ENCODE measurements at places on chromosomes 6 and 20.

GRCh38 chr20:59925899-59926298 is 7.5 kb downstream of the SYCP2 start:
- peak; percentile 54 for ATAC-seq

DNA sequence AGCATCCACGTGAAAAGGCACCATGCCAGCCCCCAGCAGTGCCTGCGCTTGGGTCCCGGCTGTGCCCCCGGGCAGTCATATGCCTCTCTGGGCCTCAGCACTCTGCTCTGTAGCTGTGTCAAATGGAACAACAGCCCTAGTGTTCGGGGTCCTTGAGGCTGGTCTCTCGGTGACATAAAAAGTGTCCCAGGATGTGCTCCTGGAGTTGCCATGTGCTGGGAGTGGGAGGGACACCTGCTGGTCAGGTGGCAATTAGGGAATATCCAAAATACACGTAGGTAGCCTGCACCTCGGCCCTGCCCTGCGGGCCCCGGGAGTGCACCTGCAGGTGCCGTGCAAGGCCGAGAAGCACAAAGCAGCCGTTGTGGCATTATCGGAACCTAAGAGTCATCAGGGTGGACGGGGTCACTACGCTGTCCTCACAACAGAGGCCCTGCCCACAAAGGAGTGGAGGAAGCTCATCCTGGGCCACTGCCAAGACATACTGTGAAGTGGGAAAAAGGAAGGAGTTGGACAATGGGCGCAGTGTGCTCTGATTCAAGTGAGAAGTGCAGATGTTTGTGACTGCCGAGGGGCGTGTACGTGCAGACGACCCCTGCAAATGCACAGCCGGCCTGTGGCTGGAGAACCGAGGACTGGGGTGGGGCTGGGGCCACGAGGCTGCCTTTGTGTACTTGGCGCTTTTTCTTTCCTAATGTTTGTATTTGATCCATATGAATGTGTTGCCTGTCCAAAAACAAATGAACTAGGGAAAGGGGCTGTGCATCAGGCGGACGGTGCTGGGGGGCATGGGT is 24.6 kb downstream of the SLCO4A1 start:
- no peak for ATAC-seq

DNA sequence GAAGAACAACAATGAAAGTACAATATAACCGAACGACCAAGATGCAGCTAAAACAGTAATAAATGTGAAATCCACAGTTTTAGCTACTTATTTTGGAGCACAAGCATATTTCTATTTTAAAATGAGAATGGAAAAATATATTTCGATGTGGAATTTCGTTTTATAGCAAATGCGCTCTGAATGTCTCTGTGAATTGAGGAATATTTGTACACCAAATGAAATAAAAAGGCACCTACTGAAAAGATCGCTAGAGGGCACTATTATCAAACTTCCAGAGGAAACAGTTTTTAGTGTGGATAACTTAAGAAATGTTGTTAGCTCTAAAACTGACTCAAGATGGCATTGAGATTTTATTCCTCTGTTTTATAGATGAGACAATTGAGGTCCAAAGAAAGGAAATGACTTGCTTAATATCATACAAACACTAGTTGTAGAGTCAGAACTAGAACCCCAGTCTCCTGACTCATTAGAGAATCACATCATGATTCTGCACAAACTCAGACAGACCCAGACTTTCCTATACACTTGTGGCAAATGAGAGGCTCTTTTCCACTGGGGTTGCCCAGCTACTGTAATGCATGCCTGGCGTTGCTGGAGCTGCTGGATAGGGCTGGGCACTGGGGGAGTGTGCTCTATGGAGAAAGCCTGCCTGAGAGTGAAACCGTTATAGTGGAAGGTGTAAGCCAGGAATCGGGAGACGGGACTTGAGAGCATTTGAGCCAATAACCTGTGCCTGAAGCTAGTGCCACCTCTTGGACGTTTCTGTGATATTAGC is 51.9 kb downstream of the GCLC start:
- peak; percentile 87 for ATAC-seq

DNA sequence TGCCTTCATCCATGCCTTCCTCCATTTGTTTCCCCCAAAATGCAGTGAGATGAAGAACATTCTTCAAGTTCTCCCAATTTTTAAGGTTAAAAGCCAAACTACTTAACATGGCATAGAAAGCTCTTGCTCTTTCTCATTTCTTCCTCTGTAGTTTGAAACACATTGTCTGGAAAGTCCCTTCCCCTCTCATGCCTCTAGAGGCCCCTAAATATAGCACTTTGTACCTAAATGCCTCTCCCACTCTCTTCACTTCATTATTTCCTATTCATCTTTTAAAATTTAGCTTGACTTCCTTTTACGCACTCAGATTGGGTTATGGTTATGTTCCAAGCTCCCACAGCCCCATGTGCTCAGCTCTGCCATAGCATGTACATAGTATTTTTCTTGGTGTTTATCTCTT is 389.3 kb downstream of the HDGFL1 start:
- no peak for ATAC-seq

DNA sequence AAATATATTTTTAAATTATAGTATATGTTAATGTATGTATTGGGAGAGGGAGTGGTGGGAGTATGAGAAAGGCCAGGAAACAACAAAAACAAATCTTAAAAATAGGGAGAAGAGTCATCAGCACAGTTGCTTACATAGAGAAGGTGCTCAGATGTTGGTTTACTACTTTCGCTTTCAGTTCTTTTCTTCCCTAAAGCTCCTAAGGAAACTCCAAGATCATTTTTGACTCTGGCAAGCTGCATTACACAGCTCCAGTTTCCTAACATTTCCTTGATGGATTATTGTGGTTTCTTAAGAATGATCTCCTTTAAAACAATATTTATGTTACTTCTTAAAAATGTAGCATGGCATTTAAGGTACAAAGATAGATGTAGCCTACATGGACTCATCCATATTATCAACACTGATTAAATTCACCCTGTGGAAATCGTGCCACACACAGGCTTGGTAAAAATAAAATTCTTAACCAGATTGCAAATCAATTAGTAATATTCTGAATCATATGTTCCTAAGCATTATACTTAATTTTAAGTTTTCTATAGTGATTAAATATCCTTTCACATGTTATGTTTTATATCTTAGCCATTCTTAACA is 118.0 kb upstream of the MAN1A1 start:
- ATAC-seq, result peak; percentile 71

- ATAC-seq, result no peak
Measured at GRCh38 chr6:102015431-102015830, 621.9 kb downstream of the GRIK2 start.

DNA sequence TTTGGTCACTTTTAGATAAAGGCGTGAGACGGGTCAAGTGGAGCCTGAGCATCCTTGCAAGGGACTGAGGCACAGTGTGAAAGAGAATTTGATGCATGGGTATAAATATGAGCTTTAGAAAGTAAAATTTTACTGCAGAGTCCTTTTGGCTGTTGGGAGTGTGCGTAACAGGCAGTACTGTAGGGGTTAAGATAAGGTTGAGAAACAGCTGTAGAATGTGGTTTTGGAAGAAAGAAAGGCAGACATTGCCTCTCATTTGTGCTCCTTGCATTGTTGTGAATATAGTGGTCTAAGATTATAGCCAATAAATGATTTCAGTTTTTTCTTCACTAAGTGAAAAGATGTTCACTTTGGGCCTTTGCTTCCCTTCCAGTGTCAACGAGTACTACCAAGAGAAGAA is 73.0 kb downstream of the RREB1 start:
- no peak for ATAC-seq

GRCh38 chr6:72619883-72620696 is 1.8 kb upstream of the KCNQ5 start:
- peak; percentile 2 for ATAC-seq

- ATAC-seq, result no peak
Measured at GRCh38 chr6:13638014-13638413, 22.9 kb downstream of the NOL7 start.

- no peak for ATAC-seq
Measured at GRCh38 chr20:34615477-34615876, 57.0 kb downstream of the MAP1LC3A start.

DNA sequence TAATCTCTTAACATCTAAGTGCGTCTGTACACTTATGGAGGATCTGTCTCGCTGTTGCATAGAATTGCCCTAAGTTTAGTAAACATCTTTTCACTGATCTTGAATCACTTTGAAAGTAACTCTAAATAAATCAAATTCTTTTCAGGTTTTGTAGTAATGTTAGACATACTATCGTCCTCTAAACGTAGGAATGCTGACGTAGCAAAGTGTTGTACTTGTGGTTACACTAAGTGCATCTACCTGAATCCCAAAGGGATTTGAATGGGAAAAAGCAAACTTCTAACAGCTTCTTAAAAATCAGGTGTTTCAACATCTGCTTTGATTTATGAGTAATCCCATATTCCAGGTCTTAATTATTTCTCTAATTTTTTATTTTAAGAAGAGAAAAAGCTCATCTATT is 49.8 kb downstream of the MAP7 start:
- ATAC-seq, result no peak

GRCh38 chr6:80547827-80548226 is 441.4 kb downstream of the BCKDHB start:
- ATAC-seq, result peak; percentile 75

- no peak for ATAC-seq
Measured at GRCh38 chr6:137432054-137432611, 62.1 kb downstream of the OLIG3 start.

DNA sequence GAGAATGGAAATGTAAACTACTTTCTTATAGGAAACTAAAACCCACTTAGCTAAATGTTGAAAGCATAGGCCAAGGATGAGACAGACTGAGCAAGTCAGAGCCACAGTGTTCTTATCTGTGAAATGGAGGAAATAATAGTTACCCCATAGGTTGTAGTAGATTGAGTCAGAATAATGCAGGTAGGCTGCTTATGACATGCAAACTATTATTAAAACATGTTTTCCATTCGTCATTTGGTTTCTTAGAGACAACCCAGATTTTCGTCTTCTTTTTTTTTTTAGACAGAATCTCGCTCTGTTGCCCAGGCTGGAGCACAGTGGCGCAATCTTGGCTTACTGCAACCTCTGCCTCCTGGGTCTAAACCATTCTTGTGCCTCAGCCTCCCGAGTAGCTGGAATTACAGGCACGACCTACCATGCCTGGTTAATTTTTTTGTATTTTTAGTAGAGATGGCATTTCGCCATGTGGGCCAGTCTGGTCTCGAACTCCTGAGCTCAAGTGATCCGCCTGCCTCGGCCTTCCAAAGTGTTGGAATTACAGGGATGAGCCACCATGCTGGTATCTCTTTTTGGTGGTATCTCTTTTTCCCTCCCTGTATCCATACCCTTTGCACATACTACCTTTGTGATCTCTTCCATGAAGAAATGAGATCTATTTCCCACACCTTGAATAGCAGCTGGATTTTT is 196.5 kb upstream of the ZNF217 start:
- ATAC-seq, result peak; percentile 2

DNA sequence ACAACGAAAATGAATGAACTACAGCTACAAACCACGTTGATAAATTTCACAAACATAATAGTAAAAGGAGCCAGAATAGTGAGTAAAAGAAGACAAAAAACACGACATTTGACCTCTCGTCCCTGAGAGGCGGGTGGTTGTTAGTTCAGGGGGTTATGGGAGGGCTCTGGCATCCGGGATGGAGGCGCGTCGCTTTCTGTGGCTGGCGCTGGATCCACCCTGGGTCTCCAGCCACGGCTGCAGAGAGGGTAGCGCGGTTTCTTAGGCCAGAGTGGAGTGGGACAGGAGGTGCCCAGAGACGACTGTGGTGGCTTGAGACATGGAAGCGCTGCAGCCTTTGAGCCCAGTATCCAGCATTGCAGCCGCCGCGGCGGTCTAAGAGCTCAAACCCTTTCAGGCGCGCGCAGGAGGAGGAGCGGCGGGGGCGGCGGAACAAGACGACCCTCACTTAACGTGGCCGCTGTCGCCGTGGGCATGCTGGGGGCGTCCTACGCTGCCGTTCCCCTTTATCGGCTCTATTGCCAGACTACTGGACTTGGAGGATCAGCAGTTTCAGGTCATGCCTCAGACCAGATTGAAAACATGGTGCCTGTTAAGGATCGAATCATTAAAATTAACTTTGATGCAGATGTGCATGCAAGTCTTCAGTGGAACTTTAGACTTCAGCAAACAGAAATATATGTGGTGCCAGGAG is 3.7 kb upstream of the ZSCAN23 start:
- peak; percentile 64 for ATAC-seq

DNA sequence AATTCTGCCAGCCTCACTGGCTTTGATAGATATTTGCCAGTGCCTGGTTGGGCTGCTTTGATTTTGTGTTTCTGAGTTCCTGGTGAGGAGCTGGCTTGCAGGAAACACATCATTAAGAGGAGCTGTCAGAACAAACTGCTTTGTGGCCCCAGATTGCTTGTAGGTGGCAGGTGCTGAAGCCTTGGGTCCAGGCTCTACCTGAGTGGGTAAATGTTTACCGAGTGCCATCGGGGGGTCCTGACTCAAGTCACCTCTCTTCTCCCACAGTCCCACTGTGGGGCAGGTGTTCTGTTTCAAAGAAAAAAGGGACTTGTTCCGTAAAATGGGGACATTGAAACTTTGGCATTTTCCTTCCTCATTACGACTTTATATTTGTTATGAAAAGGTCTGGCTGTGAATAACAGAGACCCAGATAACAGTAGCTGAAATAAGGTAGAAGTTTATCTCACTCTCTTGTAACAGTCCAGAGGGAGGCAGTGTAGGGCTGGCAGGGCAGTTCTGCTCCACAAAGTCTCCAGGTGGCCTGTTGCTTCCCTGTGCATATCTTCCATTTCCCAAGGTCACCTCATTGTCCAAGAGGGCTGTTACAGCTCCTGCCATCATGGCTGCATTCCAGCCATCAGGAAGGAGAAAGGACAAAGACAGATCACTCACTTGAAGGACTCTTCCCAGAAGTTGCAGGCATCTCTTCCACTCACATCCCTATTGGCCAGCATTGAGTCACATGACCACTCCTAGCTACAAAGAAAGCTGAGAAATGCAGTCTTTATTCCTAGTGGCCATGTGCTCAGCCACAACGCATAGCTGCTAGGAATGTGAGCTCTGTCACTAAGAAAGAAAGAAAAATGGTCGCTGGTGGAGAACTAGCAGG is 149.9 kb upstream of the KCNG1 start:
- no peak for ATAC-seq

DNA sequence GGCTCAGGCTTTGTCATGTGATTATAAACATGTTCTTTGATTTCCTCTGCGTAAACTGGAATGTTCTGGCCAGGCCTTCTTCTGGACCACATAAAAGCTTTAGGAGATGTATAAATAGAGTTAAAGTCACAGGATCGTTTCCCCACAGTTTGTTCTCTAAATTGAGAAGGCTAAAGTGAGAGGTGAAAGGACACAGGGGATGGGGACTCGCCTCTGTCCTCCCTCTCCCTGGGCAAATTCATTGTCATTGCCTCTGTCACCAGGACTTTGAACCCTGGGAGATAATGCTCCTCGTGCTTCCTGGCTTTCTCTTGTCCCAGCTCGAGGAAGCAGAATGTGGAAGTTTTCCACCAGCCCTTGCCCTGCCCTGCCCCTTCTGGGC is 20.3 kb upstream of the ZFAND3 start:
- ATAC-seq, result no peak

DNA sequence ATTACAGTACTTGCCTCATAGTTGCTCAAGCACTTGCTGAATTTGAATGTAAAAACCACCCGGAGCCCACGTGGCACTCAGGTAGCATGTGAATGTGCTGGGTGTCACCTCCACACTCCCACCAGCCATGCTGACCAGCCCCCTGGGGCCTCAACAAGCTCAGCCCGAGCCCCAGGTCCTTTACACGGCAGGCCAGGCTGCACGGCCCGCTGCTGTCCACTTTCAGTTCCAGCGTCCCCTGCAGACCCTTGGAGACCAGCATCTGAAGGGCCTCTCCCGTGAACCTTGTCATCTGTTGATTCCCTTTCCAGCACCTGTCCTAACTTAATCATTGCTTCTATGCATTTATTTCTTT is 33.3 kb upstream of the ZBP1 start:
- ATAC-seq, result no peak

Data from SK-N-SH treated with all-trans-retinoic acid at 6 μM for 48 hours (cell line).